ENCODE measurements at places on chromosomes 1 and 21. TPM values are rescaled to one million over a fixed set of nuclear protein-coding genes. Genes with fewer than 3 reads are reported as not detected.

The NT5C1A gene
- not detected for total RNA-seq

The CASQ2 gene
- total RNA-seq = not detected

The PCP4L1 gene
- total RNA-seq = not detected

The SPRR2B gene
- total RNA-seq = not detected

The FCGR1A gene
- total RNA-seq = not detected

The GPR3 gene
- 0.64 TPM for total RNA-seq

The OR10J4 gene
- total RNA-seq = not detected

The ANKRD45 gene
- 0.43 TPM for total RNA-seq

The TSPEAR gene
- total RNA-seq = not detected

The KCNJ6 gene
- total RNA-seq = under 0.01 TPM

The IL19 gene
- 1.7 TPM for total RNA-seq

The TAS1R1 gene
- under 0.01 TPM for total RNA-seq

The NGF gene
- 1.6 TPM for total RNA-seq

The CDC73 gene
- 40.2 TPM for total RNA-seq

The SEC16B gene
- total RNA-seq = 1.6 TPM

The PADI3 gene
- total RNA-seq = under 0.01 TPM

The PIGR gene
- not detected for total RNA-seq

The STRIP1 gene
- 52.2 TPM for total RNA-seq

The DTL gene
- total RNA-seq = 13.2 TPM

The F3 gene
- total RNA-seq = 506 TPM

The GSTM4 gene
- total RNA-seq = 11.7 TPM

The NEXN gene
- total RNA-seq = 16.8 TPM

The ALPL gene
- 1.3 TPM for total RNA-seq

The RIPK4 gene
- not detected for total RNA-seq

The APCS gene
- not detected for total RNA-seq

The RABIF gene
- 6.9 TPM for total RNA-seq

The TRIM67 gene
- total RNA-seq = not detected

The OXCT2 gene
- total RNA-seq = 1.7 TPM

The CHI3L1 gene
- 136 TPM for total RNA-seq

The RAB29 gene
- 43.2 TPM for total RNA-seq

The FCER1G gene
- not detected for total RNA-seq

The CD5L gene
- not detected for total RNA-seq

The JAM2 gene
- under 0.01 TPM for total RNA-seq

The ADGRL4 gene
- total RNA-seq = 4.7 TPM

The KCNT2 gene
- total RNA-seq = 7.3 TPM

The LMX1A gene
- total RNA-seq = not detected

The TNNI3K gene
- total RNA-seq = 1.3 TPM

The ANXA9 gene
- 0.86 TPM for total RNA-seq

The KCNK1 gene
- total RNA-seq = 2.6 TPM

The XKR8 gene
- total RNA-seq = 6.8 TPM

The ILDR2 gene
- 0.43 TPM for total RNA-seq

The CCT3 gene
- 268 TPM for total RNA-seq

The PLA2G2A gene
- not detected for total RNA-seq

The KIF21B gene
- total RNA-seq = 0.32 TPM

The SUSD4 gene
- not detected for total RNA-seq

The NDUFS5 gene
- 325 TPM for total RNA-seq

The KIFAP3 gene
- total RNA-seq = 22.5 TPM

The LCE1D gene
- not detected for total RNA-seq

The RHOU gene
- total RNA-seq = 2.9 TPM

The TMEM63A gene
- 26.3 TPM for total RNA-seq

The WRAP73 gene
- 9.7 TPM for total RNA-seq

The BGLAP gene
- not detected for total RNA-seq

The MPZ gene
- 2.9 TPM for total RNA-seq

The NBPF10 gene
- 1.3 TPM for total RNA-seq

The FAM177B gene
- not detected for total RNA-seq

The CGN gene
- total RNA-seq = not detected

The SAMD13 gene
- under 0.01 TPM for total RNA-seq
